Activated CD4-positive, alpha-beta T cell treated with anti-CD3 and anti-CD28 coated beads, Interleukin-2, amount 10 ng/mL, durations not matched to agents 24 days and 14 days (primary cell): ENCODE measurements at places on chromosomes 13 and 19. TPM values are rescaled to one million over a fixed set of nuclear protein-coding genes. Genes with fewer than 3 reads are reported as not detected.

BEST2 gene
- not detected in 2 replicates for total RNA-seq

C3 gene
- total RNA-seq, result 4.8 and 5.3 TPM in 2 replicates

GAMT gene
- 28.8 and 32.6 TPM in 2 replicates for total RNA-seq

IQCN gene
- 2.3 and 3.0 TPM in 2 replicates for total RNA-seq

GRCh38 chr13:31460061-31460460, 260.3 kb downstream of the B3GLCT start:
- DNase-seq, result no peak

DNA sequence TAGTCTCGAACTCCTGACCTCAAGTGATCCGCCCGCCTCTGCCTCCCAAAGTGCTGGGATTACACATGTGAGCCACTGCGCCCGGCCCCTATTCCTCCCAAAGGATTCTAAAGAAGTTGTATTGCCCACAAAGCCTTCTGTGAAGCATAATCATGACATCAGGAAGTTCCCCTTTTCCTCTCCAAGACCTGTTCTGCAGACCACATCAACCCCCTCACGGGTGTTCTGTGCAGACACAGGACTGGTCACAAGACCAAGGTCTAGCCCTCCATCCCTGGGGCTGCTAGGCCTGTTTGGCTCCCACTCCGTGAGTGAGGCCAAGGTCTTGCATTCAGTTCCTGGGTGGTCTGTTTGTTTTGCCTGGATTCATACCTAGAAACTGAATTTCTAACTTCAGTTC, 178.1 kb downstream of the FLT1 start:
- no peak for DNase-seq

DNA sequence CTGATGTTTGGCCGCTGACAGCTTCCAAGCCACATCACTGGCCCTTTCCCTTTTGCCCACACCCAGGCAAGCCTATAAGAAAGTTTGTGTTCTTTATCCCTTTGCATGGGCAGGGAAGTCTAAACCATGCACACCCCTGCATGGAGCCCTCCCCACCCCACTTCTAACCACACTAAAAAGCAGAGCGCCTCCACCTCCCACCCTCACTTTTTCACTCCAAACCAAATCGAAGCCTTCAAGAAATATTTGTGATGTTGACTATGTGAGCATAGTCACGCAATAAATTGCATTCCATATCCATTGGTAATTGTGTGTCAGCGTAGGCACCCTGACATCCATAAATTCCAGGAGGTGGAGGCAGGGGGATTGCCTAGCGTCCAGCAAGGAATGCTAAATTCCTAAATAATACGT, 104.4 kb upstream of the LSM14A start:
- DNase-seq, result no peak

DNA sequence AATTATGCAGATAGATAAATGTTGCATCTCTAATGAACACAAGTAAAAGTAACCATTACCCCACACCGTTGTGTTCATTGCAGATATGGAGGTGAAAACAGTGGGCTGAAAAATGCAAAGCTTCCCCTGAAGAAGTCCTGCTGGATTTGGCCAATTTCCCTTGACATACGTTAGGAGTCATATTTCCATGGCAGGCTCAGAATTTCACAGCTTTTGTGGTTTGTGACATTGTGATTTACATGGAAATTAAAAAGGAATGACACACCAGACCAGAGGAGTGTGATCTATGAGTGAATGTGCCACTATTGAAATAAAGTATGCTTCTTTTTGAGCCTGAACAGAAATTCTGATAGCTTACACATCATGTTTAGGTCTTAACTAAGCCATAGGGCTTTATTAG, 221.1 kb upstream of the TMTC4 start:
- DNase-seq, result no peak

DNA sequence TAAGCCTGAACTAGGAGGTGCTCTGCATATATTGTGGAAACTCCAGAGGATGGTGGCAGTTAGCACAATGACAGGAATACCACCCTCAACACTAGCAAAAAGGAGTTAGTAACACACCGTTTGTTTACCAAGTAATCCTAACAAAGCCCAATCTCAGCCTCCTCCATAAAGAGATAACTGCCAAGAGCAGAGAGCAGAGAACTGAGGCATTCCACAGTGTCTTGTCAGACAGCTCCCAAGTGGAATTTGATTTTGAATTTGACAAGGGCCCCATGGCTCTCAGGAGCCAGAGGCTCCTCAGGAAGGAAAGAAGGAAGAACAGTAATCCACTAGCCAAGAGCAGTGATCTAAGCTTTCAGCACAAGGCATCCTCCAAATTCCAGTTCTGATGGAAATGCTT, 298.6 kb downstream of the DCLK1 start:
- DNase-seq, result no peak
